ENCODE measurements at places on chromosomes 7 and 10. TPM values are rescaled to one million over a fixed set of nuclear protein-coding genes. Genes with fewer than 3 reads are reported as not detected.

The CPED1 gene
- 2.4 TPM for total RNA-seq

GRCh38 chr7:80619741-80620140, 18.7 kb upstream of the CD36 start:
- H3K27ac ChIP-seq = no peak overlapping the region
- no peak overlapping the region for H3K4me3 ChIP-seq
- H3K4me1 ChIP-seq = peaks cover 13% of the 10 kb centered on the region
- H3K27me3 ChIP-seq = no peaks in the 10 kb centered on the region
- H3K36me3 ChIP-seq = no peaks in the 10 kb centered on the region
- DNase-seq = no peak

- DNase-seq = no peak
- H3K27ac ChIP-seq = peak overlapping the region; percentile 86
- no peaks in the 10 kb centered on the region for H3K27me3 ChIP-seq
These were observed 54.3 kb downstream of the EGFR start for GRCh38 chr7:55073051-55073511.

DNA sequence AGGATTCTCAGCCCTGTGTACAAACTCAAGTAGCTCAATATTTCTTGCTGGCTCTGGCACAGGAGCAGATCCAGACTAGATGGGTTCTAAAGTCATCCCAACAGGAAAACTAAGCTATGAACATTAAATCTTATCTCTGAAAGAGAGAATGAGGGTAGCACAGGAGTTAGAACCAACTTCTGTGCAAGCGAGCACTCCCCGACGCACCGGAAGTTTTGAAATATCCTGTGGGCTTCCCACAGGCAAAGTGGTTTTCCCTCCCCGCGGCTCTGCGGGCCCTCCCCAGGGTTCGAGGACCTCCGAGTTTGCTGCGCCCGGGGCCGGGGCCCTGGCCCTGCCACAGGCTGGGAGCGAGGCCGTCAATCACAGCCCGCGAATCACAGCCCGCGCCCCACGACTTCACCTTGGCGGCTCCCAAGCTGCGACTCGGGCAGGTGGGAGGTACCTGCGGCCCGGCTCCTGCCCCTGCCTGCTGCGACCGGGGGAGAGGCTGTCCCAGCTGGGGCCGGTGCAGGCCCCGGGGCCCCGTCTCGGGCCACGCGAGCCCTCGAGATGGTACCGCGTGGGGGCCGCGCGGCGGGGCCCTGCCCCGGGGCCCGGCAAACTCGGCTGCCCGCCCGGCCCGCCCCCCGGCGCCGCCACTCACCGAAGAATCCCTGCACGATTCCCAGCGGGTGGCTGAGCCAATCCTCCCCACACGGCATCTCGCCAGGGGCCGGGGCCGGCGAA, 598 bp downstream of the MCMBP start:
- H3K36me3 ChIP-seq = no peaks in the 10 kb centered on the region
- peaks cover 17% of the 10 kb centered on the region for H3K4me1 ChIP-seq
- H3K4me3 ChIP-seq = peak overlapping the region; percentile 92
- H3K27ac ChIP-seq = no peak overlapping the region
- DNase-seq = peak; percentile 53
- H3K27me3 ChIP-seq = no peaks in the 10 kb centered on the region

GRCh38 chr7:82740246-82740848, 296.8 kb upstream of the CACNA2D1 start:
- peak; percentile 39 for DNase-seq
- H3K27ac ChIP-seq = no peak overlapping the region
- no peaks in the 10 kb centered on the region for H3K4me1 ChIP-seq
- H3K27me3 ChIP-seq = no peaks in the 10 kb centered on the region
